ENCODE measurements at places on chromosomes 11 and 22.

DNA sequence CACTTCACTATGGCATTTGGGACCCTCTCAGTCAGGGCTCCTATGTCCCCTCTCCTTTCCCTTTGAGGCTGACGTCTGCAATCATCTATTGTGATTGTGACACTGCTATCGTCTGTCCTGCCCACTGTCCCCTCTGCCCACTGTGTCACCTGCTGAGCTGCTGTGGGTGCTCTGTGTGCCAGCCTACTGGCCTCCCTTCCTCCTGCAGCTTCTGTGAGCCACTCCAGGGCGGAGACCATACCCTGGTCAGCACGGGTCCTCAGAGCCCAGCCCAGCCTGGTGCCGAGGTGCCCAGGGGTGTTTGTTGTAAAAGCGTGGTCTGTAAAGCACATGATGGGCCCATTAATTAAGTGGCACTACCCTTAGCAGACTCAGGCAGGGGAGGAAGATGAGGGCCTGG lies 29.4 kb downstream of the MPPED1 start:
- no peak for DNase-seq

GRCh38 chr11:77316733-77317342 lies 15.4 kb upstream of the GDPD4 start:
- DNase-seq = no peak

DNA sequence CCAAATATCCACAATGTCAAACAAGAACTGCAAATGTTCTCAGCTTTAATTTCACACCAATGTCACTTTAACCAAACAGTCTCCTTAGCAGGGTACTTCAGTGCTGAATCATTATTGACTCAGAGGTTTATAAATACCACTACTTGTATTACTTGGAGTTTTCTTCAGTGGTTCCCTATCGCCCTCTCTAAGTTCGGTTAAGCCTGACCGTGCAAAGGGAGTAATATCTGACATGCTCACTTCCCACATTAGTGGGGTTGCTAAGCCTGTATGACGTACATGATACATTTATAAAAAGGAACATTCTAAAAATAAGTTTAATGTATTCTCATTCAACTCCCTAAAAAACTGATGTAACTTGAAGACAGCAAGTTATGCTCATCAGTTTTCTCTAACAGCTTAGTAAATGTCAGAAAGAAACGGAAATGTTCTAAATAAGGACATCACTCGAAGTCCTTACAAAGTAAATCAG lies 93.1 kb upstream of the ZC3H12C start:
- DNase-seq = no peak

- DNase-seq = no peak
Observed at GRCh38 chr11:76148941-76149613, 57.2 kb downstream of the WNT11 start.

GRCh38 chr11:72773696-72774095 lies 20.2 kb downstream of the STARD10 start:
- DNase-seq = no peak

GRCh38 chr22:23715806-23716375 lies 25.1 kb downstream of the RGL4 start:
- DNase-seq = no peak

DNA sequence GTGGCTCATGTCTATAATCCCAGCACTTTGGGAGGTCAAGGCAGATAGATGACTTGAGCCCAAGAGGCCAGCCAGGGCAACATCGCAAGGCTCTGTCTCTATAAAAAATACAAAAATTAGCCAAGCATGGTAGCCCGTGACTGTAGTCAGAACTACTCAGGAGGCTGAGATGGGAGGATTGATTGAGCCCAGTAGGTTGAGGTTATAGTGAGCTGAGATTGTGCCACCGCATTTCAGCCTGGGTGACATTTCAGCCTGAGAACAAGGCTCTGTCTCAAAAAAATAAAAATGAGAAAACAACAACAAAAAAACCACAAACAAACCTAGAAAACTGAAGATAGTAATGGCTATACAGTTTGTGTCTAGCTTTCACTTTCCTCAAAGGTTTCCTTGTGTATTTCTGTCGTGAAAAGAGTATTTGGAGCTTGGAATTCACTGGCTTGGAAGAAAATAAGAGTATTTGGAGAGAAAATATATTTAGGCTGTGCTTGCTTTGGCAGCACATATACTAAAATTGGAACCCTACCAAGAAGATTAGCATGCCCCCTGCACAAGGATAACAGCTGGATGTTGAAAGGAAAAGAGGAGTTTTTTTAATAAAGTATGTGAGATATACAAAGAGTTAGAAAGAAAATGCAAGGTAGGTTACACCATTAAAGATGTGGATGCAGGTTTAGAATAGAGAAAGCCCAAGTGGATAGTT lies 3.9 kb upstream of the BIRC3 start:
- DNase-seq = no peak

DNA sequence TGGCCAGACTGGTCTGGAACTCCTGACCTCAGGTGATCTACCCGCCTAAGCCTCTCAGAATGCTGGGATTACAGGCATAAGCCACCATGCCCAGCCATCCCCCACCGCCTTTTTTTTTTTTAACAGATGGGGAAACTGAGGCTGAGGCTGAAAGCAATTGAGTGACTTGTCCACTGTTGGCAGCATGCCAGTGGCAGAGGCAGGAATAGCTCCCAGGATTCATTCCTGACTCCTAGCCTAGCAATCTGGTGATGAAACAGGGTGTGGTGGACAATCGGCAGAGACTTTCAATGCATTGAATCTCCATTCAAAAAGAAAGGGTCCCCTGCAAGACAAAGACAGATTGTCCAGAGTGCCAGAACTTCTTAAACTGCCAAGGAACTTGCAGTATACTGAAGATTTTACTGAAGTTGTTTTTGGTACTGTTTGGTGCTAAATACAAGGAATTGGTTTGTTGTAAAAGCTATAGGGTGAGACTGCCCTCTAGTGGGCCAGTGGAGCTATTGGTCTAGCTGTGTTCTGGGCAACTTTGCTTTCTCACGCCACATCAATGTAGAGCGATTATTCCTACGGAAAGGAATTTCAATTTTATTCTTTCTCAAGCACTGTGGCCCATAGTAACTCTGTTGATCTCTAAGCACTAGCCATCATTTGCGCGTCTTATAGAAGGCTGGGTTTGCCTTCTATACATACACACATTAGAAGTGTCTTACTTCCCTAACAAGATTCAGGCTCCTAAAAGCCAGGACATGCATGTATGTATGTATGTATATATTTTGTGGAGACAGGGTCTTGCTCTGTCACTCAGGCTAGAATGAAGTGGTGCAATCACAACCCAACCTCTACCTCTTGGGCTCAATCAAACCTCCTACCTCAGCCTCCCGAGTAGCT lies 21.0 kb downstream of the C22orf31 start:
- peak; percentile 26 for DNase-seq

DNA sequence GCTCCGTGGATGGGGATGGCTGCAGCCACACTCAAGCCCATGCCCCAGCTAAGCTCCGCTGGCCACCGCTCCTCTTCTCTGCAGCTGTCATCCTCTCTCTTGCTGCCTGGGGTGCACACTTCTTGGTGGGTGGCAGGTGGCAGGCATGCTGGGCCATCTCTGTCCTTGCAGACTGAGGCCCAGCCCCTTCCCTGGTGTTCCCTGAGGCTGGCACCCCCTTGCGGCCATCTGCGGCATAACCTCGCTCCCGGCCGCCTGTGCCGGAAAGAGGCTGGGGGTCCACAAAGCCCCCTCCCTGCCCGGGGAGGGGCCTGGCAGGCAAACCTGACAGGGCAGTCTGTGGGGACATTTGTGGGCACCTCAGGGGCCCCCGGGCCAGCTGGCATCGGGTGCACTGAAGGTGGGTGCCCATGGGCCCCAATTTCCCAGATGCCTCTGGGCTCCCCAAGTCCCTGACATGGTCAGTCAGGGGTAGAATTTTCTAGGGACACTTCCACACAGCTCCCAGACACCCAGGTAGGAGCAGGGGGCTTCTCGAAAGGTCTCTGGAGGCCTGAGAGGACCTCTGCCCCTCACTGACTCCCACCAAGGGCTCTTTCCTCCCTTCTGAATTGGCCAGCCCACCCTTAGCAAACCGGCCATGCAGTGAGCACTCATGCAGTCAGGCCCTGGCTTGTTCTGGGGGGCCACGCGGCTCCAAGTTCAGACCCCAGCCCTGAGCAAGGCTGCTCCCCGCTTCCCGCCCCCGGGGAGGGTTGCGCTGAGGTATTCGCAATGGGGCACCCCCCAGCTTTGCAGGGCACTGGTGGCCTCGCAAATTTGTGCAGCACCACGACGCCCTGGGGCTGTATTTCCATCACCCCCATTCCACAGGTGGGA lies 23.5 kb upstream of the TH start:
- peak; percentile 53 for DNase-seq

DNA sequence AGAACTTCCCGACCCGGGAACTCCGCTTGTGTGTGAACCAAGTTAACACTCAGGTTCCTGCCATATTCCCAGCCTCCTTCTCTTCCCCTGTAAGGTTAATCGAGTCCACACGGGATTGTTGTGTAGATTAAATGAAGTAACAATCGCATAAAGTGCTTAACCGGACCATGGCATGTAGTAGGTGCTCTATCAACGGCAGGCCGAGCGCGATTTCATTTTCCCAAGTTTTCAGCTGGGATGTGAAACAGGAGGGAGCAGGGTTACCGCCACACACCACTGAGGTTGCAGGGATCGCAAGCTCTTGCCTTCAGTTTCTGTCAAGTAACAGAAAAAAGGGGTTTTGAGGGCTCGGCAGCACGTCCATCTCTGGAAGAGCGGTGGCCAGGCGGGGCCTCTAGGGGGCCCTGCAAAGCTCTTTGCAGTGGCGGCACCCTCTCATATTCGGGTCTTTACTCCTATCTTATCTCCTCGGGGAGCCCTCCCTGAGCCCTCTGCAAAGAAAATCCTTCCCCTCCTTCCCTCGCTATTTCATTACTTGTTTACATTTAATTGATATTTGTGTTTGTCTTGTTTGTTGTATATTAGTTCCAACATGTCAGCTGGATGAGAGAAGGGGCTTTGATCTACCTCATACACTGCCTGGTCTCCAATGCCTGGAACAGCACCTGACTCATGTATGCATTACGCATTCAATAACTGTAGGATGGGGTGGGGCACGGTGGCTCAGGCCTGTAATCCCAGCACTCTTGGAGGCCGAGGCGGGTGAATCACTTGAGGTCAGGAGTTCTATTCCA lies 816 bp upstream of the PLEKHA7 start:
- DNase-seq = peak; percentile 20

DNA sequence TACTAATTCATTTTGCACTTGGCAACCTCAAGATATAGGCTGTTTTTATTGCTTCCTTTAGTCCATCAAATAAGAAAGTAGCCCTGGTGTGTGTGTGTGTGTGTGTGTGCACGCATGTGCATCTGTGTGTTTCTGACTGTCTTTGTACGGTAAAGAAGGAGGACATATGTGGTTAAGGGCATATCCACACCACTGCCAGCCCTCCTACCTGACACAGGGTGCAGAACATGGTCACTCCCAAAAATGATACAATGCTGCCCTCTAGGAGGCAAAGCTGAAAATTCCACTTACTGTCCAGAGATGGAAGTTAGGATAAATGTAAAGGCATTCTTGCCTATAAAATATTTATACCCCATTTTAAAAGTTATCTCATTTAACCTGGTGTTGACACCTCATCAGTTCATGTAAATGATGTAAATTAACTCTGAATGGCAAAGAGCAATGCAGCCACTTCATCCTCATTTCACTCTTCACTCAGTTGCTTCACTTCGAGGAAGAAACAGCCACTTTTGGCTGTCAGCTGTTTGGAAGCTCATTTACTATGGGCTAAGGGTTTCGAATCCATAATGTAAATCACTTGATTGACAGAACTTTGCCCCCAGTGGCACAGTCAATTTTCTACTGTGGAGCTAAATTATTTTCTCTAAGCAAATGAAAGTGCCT lies 83.1 kb upstream of the MTNR1B start:
- peak; percentile 13 for DNase-seq

- DNase-seq = no peak
Observed at GRCh38 chr11:19237813-19238212, 2.9 kb downstream of the E2F8 start.

DNA sequence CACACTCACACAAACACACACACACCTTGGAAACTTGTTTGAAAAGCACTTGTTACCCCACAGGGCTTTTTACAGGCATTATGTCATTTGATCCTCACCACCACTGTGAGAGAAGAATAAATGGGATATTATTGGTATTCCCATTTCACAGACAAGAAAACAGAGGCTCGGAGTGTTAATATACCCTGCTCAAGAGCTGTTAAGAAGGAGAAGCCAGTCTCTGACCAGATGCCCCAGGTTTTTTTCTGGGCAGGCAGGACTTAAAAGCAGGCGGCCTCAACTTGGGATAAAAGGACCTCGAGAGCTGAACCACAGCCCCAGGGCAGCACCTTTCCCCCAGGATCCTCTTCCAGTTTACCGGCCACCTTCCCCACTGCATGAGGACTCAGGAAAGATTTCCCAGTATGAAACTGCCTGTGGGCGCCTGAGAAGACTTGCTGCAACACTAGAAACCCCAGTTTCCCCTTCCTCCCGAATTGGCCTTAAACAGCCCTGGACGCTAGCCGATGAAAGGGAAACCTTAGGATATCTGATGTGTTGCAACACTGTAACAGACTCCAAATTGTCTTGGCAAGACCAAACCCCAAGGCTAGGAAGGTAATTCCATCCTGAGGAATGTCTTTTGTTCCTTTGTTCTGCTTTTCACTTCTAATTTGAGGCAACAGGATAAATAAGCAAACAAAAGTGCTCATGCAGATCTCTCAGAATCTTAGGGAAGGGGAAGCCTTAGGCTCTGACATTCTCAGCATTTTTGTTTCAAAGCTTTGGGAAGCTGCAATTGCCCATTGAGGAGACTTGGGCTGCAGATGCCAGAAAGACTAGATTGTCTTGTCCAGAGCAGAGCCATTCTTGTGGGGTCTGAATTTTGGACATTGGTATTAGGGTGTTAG lies 173.5 kb downstream of the TRIM29 start:
- no peak for DNase-seq

DNA sequence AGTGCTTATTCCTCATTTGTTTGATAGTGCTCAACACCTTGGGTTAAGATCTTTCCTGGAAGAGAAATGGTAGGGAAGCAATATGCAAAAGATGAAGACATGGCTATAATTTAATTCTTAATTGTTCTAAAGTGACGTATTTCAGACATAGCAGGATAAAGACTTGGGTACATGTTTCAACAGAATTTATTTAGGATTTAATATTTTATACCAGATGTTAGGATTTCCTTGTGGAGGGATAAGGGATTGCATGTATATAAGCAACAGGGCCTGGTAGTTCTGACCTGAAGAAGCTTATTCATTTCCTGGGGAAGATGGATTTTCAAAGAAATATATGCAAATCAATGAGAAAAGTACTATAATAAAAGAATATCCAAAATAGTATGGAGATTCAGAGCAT lies 163.8 kb downstream of the FAT3 start:
- no peak for DNase-seq

DNA sequence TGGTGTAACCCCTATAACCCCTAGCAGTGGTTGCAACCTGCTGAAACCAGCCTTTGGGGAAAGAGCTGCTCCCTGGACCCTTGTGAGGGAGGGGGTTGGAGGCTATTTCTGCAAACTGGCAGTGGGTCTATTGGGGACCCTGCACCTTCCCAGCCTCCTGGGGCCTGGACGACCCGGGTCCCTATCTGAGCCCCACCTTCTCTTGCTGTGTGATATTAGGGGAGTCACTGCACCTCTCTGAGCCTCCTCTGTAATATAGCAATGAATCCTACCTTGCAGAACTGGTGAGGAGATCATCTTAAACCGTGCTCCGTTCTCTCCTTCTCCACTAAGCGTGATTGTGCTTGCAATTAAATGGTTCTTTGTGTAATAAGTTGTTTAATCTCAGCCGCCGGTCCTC lies 24.0 kb upstream of the MPPED1 start:
- DNase-seq = no peak

- no peak for DNase-seq
Observed at GRCh38 chr11:71990701-71991100, 8.0 kb upstream of the IL18BP start.

- DNase-seq = no peak
Observed at GRCh38 chr11:129723146-129723760, 92.4 kb upstream of the TMEM45B start.

- DNase-seq = no peak
Observed at GRCh38 chr11:70544774-70545609, 146.7 kb downstream of the CTTN start.

Measured in activated naive CD8-positive, alpha-beta T cell treated with anti-CD3 and anti-CD28 coated beads for 36 hours (primary cell).